Stimulated activated naive CD4-positive, alpha-beta T cell (primary cell): ENCODE measurements at places on chromosomes 5 and 9.

DNA sequence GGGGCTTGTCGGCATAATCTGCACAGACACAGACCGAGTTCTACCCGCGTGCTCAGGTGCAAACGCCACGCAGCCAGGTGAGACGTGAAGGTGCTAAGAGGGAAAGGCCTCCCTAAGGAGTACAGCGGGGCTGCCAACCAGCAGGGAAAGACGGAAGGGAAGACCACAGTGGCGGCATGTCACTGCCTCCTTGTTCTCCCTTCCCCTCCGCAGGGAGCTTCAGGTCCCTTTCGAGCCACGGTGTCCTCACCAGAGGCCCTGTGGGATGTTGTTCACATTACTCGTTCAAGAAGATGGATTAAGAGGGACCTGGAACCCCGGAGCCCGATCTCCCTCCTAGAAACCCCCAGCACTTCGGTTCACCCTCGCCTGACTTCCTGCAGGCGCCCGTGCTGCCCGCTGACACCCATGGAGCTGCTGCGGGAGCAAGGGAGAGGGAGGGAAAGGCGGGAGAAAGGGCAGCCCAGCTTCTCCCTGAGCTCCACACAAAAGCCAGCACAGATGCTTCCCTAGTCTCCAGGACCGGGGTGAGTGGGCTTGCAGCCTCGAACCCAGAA is 686 bp downstream of the BRD9 start:
- DNase-seq = no peak

- DNase-seq = no peak
These were observed 173.9 kb upstream of the ZNF462 start for GRCh38 chr9:106689089-106689488.

DNA sequence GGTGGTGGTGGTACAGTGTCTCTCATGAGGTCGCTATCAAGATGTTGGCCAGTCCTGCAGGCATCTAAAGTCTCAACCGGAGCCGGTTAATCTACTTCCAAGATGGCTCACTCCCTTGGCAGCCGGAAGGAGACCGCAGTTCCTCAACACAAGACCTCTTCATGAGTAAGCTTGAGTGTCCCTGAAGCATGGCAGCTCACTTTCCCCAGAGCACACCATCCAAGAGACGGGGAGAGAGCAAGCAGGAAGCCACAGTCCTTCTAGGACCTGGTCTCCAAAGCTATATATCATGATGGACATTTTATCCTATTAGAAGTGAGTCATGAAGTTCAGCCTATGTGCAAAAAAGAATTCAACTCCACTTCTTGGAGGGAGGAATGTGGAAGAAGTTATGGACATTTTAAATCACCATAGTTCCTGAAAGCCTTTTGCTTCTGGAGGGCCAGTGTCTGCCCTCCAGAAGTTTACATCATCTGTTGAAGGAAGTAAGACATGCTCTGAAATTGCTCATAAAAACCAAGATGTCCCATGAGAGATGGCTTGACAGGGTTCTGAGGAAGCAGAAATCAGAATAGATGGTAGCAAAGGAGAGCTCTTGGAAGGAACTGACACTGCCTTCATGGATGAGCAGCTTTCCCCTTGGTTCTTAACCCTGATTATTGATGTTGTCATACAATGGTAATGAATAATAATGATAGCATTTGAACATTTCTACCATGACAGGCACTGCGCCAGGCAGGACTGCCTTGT is 21.3 kb downstream of the GALNT10 start:
- DNase-seq = no peak

GRCh38 chr5:20335978-20336377 is 348.0 kb upstream of the CDH18 start:
- no peak for DNase-seq

- DNase-seq = no peak
These were observed 812.0 kb upstream of the ZNF608 start for GRCh38 chr5:125558466-125558865.

DNA sequence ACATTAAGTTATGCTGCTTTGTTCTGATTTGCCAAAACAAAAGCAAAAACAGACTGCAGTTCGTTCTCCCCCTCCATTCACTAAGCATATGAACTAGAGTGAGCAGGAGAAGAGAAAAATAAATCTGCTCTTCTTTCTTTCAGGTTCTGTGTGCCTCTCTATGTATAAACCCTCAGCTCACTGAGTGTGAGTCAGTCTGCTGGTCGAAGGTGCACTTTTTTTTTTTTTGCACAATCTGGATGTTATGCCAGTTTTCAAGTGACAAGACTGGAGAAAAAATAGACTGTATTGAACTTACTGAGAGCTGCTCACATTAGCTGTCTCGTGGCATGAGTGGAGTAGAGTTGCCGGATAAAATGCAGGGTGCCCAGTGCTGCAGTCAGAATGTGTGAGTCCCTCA is 244.6 kb upstream of the ATP10B start:
- DNase-seq = no peak

GRCh38 chr9:134169724-134170401 is 5.5 kb upstream of the RNU6ATAC start:
- DNase-seq = no peak
